ENCODE measurements at places on chromosomes 7 and 10.

- DNase-seq = no peak
Measured at GRCh38 chr10:74837743-74838142, 11.3 kb downstream of the KAT6B start.

- DNase-seq = no peak
Measured at GRCh38 chr7:116940689-116941370, 12.5 kb upstream of the ST7 start.

DNA sequence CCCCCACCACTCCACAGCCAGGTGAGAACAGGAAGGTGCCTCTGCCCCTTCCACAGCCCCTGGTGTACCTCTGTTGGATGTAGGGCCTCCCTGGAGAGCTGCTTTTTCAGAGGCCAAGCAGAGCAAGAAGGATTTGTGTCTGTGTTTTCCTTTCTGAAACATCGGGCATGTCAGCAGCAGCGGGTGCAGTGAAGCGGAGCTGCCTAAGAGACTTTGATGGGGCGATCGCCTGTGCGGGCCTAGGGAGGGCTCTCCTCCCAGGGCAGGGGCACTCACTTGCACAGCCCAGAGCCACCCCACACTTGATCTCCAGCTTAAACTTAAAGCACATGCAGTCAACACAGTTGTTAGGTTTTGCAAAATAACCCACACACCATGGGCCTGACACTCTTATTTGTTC lies 324.7 kb downstream of the ACTR3B start:
- DNase-seq = no peak

DNA sequence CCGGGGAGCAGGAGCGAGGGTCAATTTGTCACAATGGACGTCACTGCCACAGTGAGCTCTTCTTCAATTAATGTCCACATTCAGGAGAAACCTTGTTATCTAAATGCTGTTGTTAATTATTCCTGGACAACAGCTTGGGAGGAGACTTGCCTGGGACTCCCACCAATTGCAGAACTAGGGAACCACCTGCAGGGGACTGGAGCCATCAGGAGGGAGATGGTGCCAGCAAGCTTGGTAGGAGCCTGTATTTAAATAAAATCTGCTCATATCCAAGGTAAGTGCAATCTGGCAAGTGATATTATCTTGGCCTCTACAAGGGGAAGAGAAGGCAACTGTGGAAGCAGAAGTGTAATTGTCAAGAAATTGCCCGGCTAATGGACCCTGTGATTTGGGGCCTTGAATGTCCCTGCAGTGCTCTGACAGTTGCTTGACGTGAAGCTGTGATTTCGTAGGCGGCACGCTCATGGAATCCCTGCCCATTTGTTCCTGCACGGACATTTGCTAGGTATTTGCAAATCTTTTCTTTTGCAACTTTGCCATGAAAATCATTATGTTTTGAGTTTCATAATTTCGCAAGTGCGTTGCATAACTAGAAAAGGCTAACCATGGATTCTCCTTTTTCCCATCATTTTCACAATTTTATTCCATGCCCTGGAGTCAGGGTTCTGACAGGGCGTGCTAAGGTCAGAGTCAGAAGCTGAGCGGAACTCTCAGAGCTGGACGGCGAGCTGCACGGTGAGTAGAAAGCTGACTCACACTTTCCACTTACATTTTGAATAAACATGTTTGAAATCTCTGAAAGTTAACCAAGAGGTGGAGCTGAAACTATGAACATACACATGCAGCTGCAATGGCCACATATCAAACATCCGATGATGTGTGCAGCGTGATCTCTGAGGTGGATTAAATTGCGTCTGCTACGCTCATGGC lies 84.9 kb upstream of the TCERG1L start:
- DNase-seq = no peak

DNA sequence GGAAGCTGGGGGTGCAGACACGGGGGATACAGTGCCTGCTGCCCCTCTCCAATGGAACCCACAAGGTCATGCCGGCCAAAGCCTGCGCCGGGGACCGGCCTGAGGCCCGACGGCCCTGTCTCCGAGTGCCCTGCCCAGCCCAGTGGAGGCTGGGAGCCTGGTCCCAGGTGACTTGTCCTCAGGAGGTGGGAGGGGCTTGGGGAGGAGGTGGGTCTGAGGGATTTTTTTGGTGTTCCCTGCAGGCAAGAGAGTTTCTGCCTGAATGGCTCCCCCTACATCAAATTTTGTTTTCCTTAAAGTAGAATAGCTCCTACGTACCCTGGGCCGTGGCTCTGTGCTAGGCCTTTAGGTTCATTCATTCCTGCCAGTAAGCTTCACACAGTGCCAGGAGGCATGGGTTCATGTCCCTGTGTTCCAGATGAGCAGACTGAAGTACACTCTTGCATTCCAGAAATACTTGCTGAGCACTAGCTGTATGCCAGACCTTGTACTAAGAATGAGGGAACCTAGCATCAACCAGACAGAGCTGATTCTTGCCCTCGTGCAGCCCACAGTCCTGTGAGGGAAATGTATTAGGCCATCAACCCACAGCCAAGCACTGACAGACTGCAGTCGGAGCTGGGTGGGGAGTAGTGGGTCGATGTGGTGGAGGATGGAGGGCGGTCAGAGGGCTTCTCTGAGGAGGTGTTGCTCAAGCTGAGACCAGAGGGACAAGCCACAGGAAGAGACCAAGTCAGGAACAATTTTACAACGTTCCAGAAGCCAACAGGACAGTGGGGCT lies 31.1 kb downstream of the TBATA start:
- no peak for DNase-seq

GRCh38 chr10:131655101-131655849 lies 245.5 kb upstream of the PPP2R2D start:
- DNase-seq = no peak

DNA sequence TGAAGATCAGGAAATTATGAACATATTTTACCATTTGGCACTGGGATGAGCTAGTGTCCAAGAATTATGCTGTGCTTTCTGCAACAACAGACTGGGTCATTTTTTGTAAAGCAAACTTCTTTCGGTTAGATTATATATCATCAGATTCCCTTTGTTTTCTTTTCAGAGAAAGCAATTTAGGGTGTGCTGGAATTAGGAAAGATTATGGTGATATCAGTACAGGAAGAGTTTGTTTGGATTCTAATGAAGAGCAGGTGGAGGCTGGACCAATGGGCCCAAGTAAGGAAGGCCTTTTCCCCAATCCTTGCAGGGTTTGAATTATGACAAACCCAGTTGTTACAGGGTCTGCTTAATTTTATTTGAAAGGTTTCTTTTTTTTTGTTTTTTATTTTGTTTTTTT lies 1092.8 kb downstream of the KCNMA1 start:
- no peak for DNase-seq

GRCh38 chr10:119198438-119198837 lies 8.9 kb upstream of the GRK5 start:
- no peak for DNase-seq

DNA sequence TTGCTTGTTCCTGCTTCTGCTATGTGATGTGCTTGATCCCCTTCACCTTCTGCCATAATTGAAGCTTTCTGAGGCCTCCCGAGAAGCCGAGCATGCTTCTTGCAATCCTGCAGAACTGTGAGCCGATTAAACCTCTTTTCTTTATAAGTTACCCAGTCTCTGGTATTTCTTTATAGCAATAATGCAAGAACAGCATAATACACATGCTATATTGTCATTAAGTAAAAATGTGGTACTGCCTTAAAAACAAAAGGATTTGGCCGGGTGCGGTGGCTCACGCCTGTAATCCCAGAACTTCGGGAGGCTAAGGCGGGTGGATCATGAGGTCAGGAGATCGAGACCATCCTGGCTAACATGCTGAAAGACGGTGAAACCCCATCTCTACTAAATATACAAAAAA lies 59.6 kb upstream of the ANAPC16 start:
- no peak for DNase-seq
